ENCODE measurements at places on chromosomes 11 and 22. TPM values are rescaled to one million over a fixed set of nuclear protein-coding genes. Genes with fewer than 3 reads are reported as not detected.

DNA sequence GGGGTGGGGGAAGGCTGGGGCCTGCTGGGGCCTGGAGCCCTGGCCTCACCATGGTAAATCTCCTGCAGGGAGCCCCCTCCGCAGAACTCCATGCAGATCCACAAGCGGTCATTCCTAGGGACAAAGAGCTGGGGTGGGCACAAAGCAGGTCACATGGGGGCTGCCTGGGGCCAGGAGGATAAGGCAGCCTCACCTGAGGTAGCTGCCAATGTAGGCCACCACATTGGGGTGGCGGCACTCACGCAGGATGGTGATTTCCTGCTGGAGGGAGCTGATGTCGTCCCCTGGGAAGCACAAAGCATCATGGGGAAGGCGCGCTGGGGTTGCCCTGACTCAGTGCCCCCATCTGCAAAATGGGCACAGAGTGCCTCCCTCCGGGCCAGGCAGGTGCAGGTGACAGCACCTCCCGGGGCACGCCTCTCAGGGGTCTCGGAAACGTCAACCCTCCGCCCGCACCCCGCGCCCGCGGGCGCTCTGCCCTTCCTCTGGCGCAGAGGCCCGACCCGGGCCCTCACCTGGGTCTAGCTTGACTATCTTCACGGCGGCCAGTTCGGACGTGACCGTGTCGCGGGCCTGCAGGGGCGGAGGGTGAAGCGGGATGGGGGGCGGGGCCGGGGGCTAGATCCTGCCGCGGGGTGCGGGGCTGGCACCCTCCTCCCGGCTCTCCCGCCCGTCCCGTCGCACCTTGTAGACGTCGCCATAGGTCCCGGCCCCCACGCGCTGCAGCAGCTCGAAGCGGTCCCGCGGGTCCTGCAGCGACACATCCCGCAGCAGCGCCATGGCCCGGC, 450 bp downstream of the MAP4K2 start:
- DNase-seq, result no peak

TRIM6 gene
- 6.6 TPM for total RNA-seq

AQP11 gene
- 6.6 TPM for total RNA-seq

GRCh38 chr22:35952576-35952975, 76.0 kb downstream of the RBFOX2 start:
- no peak for DNase-seq

GRCh38 chr11:65454696-65455456, 32.3 kb downstream of the NEAT1 start:
- peak; percentile 93 for DNase-seq

- DNase-seq, result no peak
Measured at GRCh38 chr22:35597692-35598395, 19.3 kb downstream of the MB start.

Measured in hepatocyte (in vitro differentiated cells).